Activated CD4-positive, alpha-beta T cell treated with anti-CD3 and anti-CD28 coated beads, Interleukin-2, amount 50 U/mL, for 24 hours (primary cell): ENCODE measurements at places on chromosomes 5 and 9.

GRCh38 chr5:80793354-80793753, 138.6 kb upstream of the DHFR start:
- DNase-seq = no peak

GRCh38 chr5:97142521-97143254, at the start of gene LIX1:
Gene LIX1 (minus strand): TSS chr5:97142611. CDS start chr5:97142576, 35 bp downstream.
- no peak for DNase-seq

DNA sequence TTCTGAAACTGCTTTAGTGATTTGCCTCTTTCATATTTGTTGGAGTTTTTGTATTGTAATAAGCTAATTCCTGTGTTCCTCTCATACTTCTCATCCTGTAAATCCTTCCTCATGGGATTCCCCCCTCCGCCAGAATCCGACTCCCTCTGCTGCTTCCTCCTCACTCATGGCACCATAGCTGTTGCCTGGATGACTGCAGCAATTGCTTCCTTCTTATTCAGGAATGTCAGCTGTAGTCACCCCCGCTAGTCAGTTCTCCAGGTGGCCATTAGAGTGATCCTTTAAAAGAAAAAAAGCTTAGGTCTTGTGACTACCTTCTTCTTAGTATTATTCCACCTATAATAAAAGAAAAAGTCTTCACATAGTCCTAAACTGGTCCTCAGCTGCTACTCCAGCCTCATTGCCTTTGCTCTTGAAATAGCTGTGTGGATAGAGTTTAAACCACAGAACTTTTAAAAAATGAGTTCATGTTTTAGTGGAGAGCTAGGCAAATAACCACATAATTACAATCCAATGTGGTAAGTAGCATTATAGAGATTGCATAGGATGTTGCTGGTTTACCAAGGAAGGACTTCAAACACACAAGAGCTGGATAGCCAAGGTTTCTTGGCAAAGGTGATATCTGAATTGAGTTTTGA, 227.3 kb downstream of the KDM4C start:
- DNase-seq = no peak

GRCh38 chr5:51181208-51181894, 201.9 kb upstream of the ISL1 start:
- DNase-seq = no peak

DNA sequence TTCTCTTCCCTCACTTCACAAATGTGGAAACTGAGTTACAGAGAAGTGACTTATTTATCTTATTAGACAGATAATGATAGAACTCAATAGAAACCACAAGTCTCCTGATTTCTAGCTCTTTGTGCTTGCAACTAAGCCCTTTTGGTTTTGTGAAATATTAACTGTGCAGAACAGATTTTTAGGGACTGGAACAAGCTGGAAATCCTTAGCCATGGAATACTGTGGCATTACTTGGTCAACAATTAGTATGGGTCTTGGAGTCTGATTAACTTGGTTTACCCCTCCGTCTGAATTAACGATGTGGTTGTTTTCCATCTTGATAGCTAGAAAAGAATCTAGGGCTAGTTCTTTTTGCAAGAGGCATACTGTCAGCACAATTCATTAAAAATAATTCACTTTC, 584 bp upstream of the KLF9 start:
- no peak for DNase-seq

GRCh38 chr9:84893419-84894128, 224.0 kb downstream of the NTRK2 start:
- no peak for DNase-seq

GRCh38 chr5:142120247-142120935, 11.8 kb downstream of the NDFIP1 start:
- DNase-seq = no peak

DNA sequence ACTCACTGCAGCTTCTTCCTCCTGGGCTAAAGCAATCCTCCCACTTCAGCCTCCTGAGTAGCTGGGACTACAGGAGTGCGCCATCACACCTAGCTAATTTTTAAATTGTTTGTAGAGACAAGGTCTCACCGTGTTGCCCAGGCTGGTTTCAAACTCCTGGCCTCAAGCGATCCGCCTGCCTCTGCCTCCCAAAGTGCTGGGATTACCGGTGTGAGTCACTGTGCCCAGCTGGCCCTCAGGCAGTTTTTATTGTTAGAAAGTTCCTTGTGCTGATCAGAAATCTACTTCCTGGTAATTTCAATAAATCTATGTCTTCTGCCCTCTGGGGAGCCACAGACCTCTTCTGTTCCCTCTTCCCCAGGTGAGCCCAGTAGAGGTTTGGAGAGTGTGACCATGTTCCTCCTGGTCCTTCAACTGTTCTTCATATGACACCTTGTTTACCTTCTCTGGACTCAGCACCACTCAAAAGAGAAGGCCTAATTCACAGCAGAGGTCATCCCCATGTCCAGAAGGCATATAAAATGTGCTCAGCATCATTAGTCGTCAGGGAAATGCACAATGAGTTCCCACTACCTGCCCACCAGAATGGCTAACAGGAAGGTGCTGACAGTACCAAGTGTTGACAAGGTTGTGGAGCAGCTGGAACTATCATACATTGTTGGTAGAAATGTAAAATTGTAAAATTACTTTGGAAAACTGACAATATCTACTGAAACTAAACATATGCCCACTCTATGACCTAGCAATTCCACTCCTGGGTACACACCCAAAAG, 10.4 kb downstream of the TMOD1 start:
- no peak for DNase-seq

- no peak for DNase-seq
These were observed 233.8 kb downstream of the GADD45G start for GRCh38 chr9:89838621-89839020.

- DNase-seq = no peak
These were observed 9.7 kb downstream of the NFIB start for GRCh38 chr9:14304259-14304658.
